ENCODE measurements at places on chromosomes 4 and X.

- no peak for DNase-seq
Observed at GRCh38 chr4:102554992-102555391, 53.8 kb downstream of the NFKB1 start.

DNA sequence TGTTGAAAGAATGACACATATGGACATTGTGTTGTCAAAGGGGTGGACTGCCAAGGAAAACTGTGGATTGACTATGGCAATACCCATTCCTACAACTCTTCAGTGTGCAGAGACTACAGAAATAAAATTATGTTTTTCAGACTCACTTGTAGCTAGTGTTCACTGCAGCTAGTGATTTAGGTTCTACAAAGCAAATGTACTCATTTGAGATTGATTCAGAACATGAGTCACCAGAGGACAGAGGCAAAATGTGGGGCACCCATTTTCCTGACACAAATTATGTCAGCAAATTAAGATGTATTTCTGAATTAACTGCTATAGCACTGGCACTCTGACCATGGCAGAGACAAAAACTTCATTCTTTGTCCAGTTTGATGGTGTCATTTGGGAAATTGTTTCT, 40.7 kb downstream of the SPCS3 start:
- no peak for DNase-seq

- DNase-seq: no peak
Observed at GRCh38 chr4:157667836-157668235, 447.3 kb downstream of the GRIA2 start.

DNA sequence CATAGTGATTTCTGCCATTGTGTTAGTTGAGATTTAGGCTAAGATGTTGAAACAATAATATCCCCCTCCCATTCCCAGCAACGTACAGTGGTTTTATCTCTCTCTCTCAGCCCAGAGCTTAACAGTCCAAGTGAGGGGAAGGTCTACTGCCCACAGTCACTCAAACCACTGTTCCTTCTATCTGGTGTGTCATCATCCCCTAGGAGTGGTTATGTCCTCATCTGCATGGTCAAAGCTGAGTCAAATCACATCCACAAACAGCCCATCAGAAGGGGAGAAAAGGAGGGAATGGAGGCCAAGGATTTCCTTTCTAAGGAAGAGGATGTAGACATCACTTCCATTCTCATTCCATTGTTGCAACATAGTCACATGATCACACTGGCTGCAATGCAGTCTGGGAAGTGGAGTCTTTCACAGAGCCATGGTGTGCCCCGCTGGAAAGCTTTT, 42.8 kb upstream of the CHRNA9 start:
- DNase-seq: no peak

DNA sequence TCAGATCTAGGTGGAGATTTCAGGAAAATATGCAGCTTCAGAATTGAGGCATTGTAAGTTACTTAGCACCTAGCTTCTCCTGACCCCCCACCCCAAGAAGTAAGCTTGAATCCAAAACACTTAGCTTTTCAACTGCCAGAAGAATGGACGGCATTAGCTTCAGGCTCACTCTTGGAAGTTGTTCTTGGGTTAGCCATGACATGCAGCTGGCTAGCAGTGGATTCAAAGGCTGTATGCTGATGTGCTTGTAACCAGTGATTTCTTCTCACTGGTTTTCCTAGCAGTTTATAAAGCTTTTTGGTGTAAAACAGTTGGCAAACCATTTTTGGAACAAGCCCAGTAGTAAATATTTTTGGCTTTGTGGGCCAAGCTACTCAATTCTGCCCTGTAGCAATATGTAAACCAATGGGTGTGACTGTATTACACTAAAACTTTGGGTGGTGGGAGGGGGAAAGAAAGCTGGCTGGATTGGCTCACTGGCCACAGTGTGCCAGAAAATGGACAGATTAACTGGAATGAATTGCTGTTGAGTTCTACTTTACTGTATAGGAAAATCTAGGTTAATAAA, 85.6 kb downstream of the SHROOM2 start:
- no peak for DNase-seq

DNA sequence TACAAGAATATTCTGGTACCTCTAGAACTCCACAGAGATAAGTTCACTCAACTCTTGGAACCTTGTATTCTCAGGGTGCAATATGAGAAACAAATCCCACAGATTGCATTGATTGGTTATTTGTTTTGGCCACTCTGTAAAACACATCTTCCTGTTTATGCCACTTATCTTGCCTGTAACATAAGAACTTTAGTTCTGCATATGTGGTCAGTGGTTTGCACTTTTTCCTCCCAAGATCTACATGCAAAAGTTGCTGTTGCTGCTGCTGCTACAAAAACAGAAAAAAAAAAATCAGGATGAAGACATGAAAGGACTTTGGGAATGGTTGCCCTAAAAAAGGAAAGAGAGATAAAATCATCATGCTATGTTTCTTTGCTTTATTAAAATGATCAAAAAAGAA, 9.6 kb downstream of the ODAPH start:
- DNase-seq: no peak

DNA sequence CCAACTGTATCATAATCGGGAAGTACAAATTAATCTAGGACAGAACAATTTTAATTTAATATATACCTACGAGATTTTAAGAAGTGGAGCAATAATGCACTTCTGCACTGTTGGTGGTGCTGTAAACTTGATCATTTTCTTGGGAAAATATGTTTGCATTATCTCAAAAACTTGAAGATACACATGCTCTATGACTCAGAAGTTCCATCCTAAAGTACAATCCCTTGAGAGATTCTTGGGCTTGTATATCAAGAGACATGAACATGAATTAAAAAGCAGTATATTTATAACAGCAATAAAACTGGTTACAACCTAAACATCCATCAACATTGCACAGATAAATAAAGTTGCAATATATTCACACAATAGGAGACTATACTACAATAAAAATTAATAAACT, 168.8 kb downstream of the CLCN4 start:
- DNase-seq: no peak

DNA sequence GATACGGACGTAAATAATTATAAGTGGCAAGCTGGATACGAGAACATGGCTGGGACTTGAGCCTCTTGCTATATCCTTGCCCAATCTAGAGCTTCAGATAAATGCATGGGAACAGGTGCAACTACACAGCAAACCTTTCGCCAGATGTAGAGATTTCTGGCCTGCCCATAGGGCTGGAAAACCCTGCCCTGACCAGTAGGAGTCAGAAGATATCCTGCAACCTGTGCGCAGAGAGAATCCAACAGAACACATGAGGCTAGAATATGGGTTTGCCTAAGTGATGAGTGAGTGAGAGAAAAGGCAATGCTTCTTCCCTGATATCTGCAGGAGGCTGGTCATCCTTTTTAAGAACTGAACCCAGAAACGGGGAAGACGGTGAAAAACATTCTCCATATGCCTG, 805.3 kb upstream of the TENM3 start:
- DNase-seq: no peak

- peak; percentile 31 for DNase-seq
Observed at GRCh38 chr4:1010395-1011021, 918 bp upstream of the FGFRL1 start.

Measured in activated CD8-positive, alpha-beta memory T cell treated with anti-CD3 and anti-CD28 coated beads for 1 hour (primary cell).